AG04450 (cell line): ENCODE measurements at places on chromosomes 5 and 9. TPM values are rescaled to one million over a fixed set of nuclear protein-coding genes. Genes with fewer than 3 reads are reported as not detected.

- peak; percentile 67 for DNase-seq
Observed at GRCh38 chr5:32202394-32202793, 28.3 kb upstream of the GOLPH3 start.

GRCh38 chr9:112719241-112719691 is 1.3 kb upstream of the INIP start:
- DNase-seq, result no peak

GRCh38 chr5:35853631-35854030 is 3.1 kb upstream of the IL7R start:
- no peak for DNase-seq

DNA sequence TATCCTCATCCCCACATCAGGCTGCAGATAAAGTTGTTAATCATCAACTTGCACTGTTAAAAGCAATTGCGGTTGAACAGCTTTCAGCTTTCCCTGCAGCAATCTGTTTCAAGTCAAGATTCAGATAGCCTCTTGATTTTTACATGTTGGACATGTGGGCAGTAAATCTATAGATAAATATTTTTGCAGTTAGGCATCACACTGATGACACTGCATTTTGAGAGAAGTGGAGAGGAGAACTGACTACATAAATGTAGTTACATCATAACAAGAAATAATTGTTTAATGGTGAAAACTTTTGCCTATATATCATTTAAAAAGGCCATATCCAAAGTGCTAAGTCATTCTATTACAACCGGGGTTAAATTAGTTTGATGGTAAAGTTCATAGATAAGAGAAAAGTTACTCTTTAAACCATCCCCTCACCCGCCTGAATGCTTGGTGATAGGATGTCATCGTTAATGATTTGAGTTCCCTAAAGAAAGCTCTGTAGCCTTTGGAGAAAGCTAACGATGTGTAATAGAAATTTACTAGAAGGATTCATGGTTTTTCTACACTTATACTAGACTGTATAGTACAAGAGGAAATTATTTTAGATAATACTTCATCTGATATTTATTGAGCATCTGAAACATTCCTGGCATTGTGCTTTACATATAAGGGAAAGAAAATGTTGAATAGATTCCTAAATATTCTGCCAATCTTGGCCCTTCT is 30.8 kb upstream of the ALDH1A1 start:
- DNase-seq, result no peak

- peak; percentile 83 for DNase-seq
Observed at GRCh38 chr5:87151547-87151946, 116.1 kb upstream of the RASA1 start.

- peak; percentile 48 for DNase-seq
Observed at GRCh38 chr5:41843456-41844370, 26.5 kb downstream of the OXCT1 start.

- DNase-seq, result no peak
Observed at GRCh38 chr5:40431734-40432133, 248.0 kb upstream of the PTGER4 start.

- no peak for DNase-seq
Observed at GRCh38 chr9:26809795-26810194, 82.8 kb downstream of the CAAP1 start.

- no peak for DNase-seq
Observed at GRCh38 chr9:93947409-93948070, 7.6 kb downstream of the BARX1 start.

- no peak for DNase-seq
Observed at GRCh38 chr9:129583308-129584038, 37.4 kb downstream of the C9orf50 start.

DNA sequence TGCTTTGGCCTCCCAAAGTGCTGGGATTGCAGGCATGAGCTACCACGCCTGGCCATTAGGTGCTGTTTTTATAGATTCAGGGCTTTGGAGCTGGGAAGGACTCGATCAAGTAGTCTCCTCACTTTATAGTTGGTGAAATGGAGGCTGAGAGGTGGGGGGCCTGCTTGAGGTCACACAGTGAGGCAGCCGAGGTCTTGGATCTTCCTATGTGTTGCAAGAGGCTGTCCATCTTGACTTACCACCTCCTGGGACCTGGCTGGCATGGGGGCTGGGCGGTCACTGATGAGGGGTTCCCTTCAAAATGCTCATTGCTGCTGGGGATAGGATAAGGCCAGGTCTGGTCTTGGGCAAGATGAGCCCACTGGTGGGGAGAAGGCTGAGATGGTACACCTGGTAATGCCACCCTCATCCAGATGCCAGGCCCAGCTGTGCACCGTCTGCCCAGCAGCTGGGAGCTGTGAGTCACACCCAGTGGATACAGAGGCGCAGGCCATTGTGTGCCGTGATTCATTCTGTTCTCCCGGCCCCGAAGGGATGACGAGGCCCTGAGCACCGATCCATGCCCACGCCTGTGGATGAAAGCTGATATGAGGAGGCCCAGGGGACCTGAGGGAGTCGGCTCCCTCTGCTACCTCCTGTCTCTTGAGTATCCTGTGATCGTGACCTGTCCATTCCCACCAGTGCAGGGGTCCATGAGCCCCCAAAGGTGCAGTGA is 10.5 kb upstream of the NDST1 start:
- peak; percentile 83 for DNase-seq

- no peak for DNase-seq
Observed at GRCh38 chr5:54965806-54966205, 19.6 kb downstream of the ESM1 start.

GRCh38 chr5:1140171-1140817 is 28.4 kb upstream of the SLC12A7 start:
- no peak for DNase-seq

- DNase-seq, result no peak
Observed at GRCh38 chr5:32583582-32584232, 1.6 kb upstream of the SUB1 start.

DNA sequence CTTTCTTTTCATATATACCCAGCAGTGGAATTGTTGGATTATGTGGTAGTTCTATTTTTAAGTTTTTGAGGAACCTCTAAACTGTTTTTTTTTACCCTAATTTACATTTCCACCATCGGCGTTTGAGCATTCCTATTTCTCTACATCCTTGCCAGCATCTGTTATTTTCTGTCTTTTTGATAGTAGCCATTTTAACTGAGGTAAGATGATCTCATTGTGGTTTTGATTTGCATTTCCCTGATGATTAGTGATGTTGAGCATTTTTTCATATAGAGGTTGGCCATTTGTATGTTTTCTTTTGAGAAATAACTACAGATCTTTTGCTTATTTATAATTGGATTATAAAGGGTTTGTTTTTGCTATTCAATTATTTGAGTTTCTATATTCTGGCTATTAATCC is 71.7 kb upstream of the TNC start:
- no peak for DNase-seq

DNA sequence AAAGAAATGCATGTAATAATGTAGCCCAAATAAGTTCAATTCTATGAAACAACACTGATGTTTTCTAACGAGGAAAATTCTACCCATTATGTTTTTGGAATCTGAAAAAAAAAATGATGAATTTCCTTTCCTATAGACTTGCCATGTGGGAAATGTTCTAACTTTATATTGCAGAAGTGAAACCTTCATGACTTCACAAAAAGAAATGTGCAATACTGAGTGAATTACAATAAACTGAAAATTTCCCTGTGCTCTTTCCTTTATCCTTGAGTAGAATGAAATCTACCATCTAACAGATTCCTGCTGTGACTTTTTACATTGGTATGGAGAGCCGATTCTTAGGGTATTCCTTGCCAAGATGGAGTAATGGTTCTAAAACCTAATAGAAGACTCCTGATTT is 1622.5 kb downstream of the MAT2B start:
- DNase-seq, result no peak

- DNase-seq, result no peak
Observed at GRCh38 chr5:42656651-42657015, 100.0 kb upstream of the CCDC152 start.

DNA sequence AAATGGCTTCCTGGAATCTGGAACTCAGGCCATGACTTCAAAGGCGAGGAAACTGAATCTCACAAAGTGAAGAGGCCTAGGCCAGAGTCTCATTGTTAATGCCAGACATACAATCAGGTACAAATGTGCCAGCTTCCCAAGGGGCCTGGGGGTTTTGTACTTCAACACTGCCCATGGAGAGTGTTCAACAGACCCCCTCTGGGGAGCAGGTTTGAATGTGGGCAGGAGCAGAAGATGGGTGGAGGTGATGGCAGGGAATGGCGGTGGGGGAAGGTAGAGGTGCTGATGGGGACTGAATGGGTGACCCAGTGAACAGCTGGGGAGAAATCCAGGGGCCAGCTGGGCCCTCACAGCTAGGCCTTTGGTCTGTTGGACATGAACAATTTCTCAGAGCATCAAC is 12.0 kb downstream of the FOXI1 start:
- DNase-seq, result no peak

- no peak for DNase-seq
Observed at GRCh38 chr9:99660191-99660636, 161.5 kb upstream of the NR4A3 start.

DNA sequence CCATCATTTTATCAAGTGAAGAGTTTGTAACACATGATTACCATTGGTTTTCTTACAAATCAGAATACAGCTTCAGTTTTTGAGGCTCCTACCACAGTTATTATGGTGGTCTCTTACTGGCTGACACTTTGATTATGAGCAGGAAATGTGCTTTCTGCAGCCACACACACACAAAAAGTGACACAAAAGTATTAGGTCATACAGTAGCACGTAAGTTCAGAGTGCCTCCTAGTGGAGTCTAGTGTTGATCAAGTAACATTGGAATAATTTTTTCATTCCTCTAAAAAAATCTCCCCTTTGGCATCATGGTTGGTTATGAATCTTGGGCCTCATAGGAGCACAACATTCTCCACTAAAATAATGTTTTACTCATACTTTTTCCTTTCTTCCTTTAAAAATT is 37.6 kb downstream of the PAM start:
- no peak for DNase-seq

- no peak for DNase-seq
Observed at GRCh38 chr5:135393229-135393628, 5.8 kb downstream of the MACROH2A1 start.

GRCh38 chr5:146461319-146461718 is 14.2 kb downstream of the TCERG1 start:
- no peak for DNase-seq

DNA sequence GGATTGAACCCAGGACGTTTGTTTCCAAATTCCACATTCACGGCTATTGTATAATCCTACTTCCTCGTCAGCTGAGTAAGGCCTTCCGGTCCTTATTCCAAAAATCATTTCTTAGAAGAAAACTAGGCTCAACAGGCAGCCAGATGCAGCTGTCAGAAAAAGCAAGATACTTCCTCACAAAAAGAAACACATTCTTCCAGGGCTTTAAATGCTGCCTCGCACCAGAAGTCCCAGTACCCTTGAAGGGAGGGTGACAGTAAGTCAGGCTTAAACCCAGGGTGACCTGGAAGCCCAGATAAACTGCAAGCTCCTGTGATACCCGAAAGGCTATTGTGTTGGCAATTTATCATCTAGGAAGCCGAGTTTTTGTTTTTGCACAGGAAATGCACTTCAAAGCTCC is 414.0 kb downstream of the NFIB start:
- no peak for DNase-seq

DNA sequence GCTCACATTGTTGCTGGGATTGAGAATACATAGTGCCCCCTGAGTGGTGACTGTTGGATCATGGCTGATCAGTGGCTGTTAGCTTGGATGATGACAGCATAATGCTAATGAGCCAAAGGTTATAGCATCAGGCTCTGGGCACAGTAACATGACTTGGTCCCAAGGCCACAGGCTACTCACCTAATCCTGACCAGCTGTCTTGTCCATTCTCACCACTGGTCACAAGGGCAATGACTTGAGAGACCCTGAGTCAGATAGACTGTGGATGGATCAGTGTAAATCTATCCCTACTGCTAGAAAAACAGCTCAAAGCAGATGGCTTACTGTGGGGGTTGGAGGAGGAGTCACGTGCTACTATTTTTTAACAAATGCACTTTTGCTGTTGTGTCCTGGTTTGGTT is 74.7 kb downstream of the AOPEP start:
- no peak for DNase-seq

GRCh38 chr5:82418608-82418950 is 140.4 kb upstream of the RPS23 start:
- DNase-seq, result no peak

- no peak for DNase-seq
Observed at GRCh38 chr9:119453980-119454379, 84.7 kb upstream of the BRINP1 start.

DNA sequence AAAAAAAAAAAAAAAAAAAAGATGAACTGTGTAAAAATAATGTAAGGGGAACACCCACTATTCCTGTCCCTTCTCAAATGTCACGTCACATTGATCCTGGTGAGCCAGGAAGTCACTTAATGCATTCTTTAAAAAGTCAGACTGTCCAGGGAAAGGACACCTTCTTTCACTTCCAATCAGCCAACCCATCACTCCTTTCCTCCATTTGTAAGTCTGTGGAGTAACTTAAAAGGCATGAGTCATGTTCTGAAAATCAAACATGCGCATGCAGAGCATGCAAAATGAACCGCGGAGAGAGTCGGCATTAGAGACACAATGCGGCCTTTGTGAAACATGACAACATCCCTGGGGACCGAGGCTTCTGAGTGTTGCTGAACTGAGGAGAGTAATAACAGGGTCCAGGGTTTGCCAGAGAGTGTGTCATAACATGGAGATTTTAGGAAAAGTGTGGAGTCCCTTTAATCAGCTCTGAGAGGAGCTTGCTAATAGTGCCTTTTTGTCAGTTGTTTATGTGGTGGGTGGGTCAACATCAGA is 77.6 kb upstream of the SEMA6A start:
- no peak for DNase-seq

- no peak for DNase-seq
Observed at GRCh38 chr9:133759146-133759900, 21.2 kb upstream of the SARDH start.

DNA sequence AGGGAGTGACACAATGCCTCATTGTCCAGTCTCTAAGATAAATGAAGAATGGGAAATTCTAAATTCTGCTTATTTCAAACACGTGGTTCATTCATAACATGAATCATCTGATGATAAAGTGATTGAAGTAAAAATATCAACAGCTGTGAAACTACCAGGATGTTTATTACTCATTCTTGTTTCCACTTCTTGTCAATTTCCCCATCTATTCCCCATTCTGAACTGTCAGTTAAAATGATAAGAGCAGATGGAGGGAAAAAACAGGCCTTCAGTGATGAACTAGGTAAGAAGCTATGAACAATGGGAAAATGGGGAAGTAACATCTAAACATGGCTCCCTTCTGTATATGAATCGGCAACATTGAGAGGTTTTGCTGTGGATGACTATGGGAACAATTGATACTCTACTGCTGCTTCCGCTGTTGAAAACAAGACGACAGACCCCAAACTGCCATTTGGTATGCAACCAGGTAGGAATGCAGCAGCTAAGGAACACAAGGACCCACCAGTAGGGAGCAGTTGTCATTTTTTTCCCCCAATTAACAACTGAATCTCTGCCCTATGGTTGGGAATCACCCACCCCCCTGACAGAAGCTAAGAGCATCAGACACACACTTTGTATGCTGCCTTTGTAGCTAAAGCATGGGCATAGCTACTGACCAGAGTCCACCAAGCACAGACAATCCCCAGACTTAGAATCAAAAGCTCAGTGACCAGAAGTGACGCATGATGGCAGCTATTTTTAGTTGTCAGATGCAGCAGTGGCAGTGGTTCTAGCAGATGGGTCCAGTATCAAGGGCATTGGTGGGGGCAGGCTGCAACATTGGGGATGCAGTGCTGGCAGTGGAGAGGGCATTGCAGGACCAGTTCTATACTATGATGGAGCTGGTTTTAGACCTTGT is 52.9 kb upstream of the ZNF366 start:
- DNase-seq, result no peak

ANKRD34B gene
- polyA plus RNA-seq, result not detected in 2 replicates

C9orf50 gene
- 0.26 and 0.30 TPM in 2 replicates for polyA plus RNA-seq

LHX2 gene
- not detected in 2 replicates for polyA plus RNA-seq

FABP6 gene
- not detected in 2 replicates for polyA plus RNA-seq
